Cardiac muscle cell (in vitro differentiated cells and primary cell): ENCODE measurements at places on chromosomes 5 and 9.

DNA sequence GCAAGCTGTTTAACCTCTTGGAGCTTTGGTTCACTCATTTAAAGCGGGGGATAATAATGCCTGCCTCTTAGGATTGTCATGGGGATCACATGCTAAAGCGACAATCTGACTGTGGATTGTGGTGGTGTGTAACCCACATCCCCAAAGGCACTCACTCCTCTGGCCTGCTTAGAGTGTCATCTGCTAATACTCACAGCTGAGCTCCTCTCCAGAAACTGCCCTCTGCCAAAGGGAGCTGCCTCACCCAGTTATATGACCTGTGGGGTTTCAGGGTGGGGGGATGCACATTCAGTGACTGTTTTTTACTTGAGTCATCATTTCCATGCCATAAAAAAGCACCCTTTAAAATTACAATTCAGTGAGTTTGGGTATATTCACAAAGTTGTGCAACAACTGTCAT lies 110.0 kb upstream of the SPOCK1 start:
- peak; percentile 52 for DNase-seq

GRCh38 chr9:96423322-96423984 lies 5.3 kb upstream of the ZNF367 start:
- no peak for DNase-seq

GRCh38 chr9:134427153-134427782 lies 101.0 kb downstream of the RXRA start:
- DNase-seq = no peak

DNA sequence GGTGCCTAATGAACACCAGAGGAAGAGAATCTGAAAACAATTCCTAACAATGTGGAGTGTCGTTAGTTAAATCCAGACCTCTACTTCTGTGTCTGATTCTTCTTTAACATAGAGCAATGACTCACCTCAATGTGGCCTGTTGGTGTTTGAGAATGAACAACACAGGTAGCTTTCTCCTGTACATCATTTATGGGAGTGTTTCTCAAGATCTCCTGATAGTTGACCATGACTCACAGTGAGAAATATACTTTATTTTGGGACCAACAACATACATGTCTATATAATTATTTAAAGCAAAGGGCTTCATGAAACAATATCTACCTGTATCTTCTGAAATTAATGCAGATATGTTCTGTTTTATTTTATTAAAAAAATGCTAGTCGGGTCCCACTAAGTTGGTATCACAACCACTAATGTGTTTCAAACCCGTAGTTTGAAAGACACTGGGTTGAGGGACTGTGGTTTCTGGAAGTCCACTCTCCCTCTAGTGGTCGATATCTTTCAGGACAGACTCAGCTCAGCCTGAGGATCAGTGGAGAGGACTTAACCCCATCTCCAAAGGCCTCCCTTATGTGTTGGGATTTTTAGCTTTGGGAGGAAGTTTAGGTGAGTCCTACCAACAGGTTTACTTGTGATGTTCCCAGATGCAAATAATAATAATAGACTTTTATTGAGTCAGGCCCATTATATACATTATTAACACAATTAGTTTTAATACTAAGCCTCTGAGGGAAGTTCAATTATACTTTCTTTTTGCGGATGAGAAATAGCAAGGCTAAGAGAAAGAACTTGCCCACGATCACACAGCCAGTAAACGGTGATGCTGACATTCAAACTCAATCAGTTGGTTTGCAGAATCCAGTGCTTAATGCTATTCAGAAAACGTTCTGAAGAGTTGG lies 70.0 kb upstream of the KLF9 start:
- DNase-seq = peak; percentile 64

DNA sequence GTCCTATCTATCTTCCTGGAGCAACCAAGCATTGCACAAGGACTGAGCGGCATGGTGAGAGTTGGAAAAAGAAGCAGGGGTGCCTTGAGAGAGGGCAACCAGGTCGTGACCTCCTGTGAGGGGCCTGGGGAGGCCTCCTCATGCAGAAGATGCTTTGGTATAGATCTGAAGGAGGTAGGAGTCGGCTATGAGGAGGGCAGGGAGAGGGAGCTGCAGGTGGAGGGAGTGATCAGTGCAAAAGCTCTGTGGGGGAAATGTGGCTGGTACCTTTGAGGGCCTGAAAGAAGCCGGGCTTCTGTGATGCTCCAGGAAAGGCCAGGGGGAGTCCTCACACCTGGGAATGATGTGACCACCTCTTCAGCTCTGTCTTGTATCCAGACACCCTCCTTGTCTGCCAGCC lies 3.6 kb upstream of the SLC25A48 start:
- DNase-seq = no peak

DNA sequence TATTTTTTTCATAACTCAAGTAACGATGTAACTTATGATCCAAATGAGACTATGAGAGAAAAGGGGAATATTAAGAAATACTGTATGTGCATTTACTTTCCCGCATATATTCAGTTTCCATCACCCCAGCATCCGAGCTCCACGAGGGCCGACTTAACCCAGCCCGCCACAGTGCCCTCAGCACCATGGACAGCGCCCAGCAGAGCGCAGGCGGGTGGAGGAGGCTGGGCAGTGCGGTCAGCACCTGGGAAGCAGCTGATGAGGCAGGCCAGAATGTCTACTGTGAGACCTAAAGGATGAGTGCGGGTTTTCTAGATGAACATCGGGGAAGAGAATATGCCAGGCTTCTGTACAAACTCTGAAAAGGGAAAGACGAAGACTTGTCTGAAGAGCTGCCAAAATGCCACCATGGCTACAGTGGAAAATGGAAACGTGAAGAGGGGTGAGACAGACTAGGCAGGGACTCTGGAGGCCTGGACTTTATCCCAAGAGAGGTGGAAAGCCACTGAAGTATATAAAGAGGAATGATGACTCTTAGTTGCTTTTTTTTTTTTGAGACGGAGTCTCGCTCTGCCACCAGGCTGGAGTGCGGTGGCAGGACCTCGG lies 34.5 kb upstream of the MED27 start:
- DNase-seq = peak; percentile 89

DNA sequence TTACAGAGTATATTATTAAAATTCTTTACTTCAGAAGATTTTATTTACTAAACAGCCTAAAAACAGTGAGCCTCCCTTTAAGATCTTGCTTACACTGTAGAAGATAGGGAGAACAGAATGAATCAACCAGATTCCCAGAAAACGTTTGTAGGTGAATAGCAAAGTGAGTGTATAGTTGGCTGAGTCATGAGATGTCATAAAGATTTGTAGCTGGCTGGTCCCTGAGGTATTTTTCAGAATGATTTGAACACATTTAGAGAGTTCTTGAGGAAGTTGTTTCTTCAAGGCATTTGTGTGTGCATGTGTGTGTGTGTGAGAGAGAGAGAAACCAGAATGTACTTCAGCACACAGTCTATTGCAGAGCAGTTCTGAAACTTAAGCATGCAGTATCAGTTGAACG lies 159.4 kb upstream of the PRR16 start:
- DNase-seq = no peak

GRCh38 chr5:65299861-65300260 lies 181.9 kb downstream of the ADAMTS6 start:
- DNase-seq = no peak

DNA sequence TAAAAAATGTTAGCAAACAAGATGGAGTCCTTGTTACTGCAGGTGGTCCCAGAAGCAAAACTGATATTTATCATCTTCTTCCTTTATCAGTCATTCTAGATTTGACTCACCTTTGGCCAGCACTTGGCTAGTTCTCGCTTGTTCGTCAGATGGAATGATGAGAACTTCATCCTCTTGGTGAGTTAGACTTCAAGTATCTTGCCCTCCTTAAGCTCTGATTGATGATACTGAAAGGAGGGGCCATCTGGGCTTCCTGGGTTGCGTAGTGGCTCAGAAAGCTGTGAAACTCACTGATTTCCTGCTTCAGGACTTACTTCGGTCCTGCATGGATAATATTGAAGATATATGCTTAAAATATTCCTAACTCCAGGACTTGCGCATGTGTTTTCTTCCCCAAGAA lies 1248.2 kb upstream of the CDH9 start:
- no peak for DNase-seq

GRCh38 chr9:121266906-121267650 lies 884 bp upstream of the GSN start:
- DNase-seq = no peak

DNA sequence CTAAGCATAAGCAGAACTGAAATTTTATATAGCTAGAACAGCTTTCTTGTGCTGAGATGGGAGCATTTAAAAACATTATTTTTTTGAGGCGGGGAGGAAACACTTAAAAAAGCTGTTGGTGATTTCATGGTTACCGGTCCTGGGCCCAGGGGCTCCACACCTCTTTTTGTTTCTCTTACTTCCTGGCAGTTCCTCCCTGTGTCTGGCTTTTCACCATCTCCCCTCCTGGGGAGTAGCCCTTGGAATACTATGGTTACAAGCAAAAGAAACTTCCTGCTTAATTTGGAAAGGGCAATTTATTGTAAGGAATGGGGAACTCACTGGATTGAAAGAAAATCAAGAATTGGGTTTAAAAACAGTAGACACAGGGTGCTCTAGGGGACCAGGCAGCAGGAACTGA lies 105.1 kb downstream of the SLC24A2 start:
- no peak for DNase-seq

DNA sequence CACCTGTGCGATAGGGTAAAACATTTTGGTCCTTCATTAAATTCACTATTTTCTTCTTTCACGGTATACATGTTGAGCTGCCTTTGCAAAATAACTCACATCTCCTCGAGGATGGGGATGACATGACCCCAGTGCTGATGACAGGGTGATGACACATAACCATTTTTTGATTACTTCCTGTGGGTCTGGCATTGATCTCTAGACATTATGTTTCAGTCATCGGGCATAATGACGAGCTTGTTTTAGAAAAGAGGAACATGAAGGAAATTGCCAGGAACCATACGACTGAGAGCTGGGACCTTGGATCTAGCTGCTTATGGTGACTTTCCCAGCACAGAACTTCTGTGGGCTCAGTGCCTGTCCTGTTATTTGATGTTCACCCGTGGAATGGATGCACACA lies 25.2 kb downstream of the COL5A1 start:
- DNase-seq = no peak

DNA sequence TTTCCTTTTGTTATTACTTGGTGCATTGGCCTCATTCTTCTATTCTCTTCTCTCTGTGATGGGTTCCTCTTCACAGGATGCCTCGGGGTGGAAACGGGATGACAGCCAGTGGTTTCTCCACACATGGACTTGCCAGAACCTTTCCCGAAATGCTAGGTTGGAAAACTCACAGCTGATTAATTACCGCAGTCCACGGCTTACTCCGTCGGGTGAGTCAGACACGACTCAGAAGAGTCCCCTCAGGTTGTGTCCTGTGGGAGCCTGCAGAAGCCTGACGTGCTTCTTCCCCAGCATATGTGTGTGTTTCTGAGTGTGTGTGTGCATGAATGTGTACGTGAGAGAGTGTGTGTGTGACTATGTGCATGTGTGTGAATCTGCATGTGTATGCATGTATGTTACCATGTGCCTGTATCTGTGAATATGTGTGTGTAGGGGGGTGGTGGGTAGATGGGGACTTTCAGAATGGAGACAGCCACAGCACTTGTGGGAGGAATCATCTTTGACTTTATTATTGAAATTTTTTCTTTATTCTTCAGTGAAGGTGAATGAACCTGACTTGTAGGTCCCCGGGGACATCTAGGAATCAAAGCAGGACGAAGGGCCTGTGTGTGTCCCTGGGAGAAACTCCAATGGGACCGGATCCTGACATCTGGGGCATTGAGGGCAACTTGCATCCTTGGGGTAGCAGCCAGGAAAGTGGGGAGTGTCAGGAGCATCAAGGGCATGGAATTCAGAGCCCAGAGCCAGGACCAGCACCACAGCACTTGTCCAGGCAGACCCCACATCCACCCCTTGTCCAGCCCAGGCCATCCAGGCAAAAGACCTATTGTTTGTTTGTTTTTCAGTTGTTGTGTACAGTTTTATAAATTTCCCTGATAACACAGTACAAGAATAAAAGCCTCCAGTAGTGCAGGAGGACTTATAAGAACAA lies 21.9 kb upstream of the MED10 start:
- DNase-seq = peak; percentile 47

DNA sequence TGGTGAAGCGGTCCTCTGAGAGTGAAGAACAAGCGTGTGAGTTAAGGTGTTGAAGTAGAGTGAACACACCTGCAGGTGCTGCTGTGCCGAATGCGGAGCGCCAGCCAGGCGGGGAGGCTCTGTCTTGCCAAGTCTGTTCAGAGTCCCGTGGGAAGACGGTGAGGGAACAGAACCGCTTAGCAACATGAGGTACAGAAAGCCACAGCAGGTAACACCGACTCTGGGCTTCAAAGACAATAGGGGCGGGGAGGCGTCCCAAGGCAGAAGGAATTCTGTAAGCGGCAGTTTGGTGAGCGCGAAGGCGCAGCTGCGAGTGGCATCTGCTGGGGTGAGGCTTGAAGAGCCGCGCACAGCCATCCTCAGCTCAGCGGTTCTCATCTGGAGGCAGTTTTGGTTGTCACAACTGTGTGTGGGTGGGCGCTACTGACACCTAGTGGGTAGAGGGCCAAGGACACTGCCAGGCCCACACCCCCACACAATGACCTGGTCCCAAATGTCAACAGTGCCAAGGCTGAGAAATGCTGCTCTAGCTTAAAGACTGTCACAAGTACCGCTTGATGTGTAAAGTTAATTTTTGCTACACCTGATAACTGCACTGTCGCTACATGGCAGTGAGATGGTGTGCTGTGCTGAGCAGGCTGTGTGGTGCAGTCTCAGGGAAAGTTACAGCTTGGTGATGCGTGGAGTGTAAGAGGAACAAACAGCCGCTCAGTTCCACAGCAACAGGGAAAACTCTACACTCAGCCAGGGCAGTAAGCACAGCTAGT lies 67.4 kb upstream of the TBC1D9B start:
- DNase-seq = peak; percentile 41

GRCh38 chr9:138024831-138025291 lies 147.3 kb downstream of the CACNA1B start:
- no peak for DNase-seq

DNA sequence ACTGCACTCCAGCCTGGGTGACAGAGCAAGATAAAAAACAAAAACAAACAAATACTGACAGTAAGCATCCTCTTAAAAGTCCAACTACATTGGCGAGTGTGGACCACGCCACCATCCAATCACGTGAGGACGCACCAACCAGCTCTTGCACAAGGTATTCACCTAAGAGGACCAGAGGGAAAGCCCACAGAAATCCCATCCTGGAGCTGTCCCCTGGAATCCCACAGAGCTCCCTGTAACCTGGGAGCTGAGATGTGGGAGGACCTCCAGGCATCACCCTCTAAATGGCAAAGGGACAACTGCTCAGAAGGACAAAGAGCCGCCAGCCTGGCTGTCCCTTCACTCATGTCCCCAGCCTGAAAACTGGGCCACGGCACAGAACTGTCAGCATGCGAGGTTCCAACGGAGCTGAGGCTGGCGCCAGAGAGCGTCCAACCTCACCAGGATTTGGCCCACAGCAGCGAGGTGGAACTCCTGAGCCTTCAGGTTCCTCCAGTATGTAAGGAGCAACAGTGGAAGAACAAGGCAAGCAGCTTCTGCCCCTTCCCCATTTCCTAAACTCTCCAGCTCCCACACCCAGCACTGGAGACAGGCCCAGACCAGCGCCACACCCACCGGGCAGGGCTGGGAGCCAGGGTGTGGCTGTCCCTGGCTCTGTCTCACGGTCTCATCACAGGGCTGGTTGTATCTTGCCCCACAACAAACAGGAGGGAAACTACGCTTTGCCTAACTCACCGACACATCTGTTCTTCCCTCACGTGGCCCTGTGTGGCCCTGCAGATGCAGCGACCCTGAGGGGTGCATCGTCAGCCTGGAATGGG lies 15.2 kb downstream of the IPPK start:
- no peak for DNase-seq

GRCh38 chr5:134524826-134525682 lies at the start of gene JADE2:
Gene JADE2 (plus strand): TSS chr5:134525670. CDS start chr5:134535858, 10,188 bp downstream.
- peak; percentile 82 for DNase-seq

- DNase-seq = no peak
These were observed 17.5 kb downstream of the PSD2 start for GRCh38 chr5:139812836-139813805.
